Uterine smooth muscle cell (primary cell): ENCODE measurements at places on chromosomes 13 and 19. TPM values are rescaled to one million over a fixed set of nuclear protein-coding genes. Genes with fewer than 3 reads are reported as not detected.

Gene OR4F17
- total RNA-seq: not detected in 2 replicates

Gene ZNF616
- 9.1 and 11.4 TPM in 2 replicates for total RNA-seq

Gene SLC7A10
- not detected in 2 replicates for total RNA-seq

Gene GMIP
- 3.1 and 5.7 TPM in 2 replicates for total RNA-seq

Gene KIR2DL4
- total RNA-seq: not detected in 2 replicates

Gene PRR12
- 2.4 and 3.1 TPM in 2 replicates for total RNA-seq

Gene SIGLECL1
- not detected in 2 replicates for total RNA-seq

Gene ACER1
- not detected in 2 replicates for total RNA-seq

Gene ZNF558
- 23.0 and 41.4 TPM in 2 replicates for total RNA-seq

Gene GET3
- 116 and 130 TPM in 2 replicates for total RNA-seq

Gene LRRC63
- 0.22 and 0.50 TPM in 2 replicates for total RNA-seq

Gene RAVER1
- total RNA-seq: 16.1 and 17.5 TPM in 2 replicates
